ENCODE measurements at places on chromosomes 2 and 18.
A peak's percentile ranks its signal among the peaks of the same experiment; 100 is the strongest.

DNA sequence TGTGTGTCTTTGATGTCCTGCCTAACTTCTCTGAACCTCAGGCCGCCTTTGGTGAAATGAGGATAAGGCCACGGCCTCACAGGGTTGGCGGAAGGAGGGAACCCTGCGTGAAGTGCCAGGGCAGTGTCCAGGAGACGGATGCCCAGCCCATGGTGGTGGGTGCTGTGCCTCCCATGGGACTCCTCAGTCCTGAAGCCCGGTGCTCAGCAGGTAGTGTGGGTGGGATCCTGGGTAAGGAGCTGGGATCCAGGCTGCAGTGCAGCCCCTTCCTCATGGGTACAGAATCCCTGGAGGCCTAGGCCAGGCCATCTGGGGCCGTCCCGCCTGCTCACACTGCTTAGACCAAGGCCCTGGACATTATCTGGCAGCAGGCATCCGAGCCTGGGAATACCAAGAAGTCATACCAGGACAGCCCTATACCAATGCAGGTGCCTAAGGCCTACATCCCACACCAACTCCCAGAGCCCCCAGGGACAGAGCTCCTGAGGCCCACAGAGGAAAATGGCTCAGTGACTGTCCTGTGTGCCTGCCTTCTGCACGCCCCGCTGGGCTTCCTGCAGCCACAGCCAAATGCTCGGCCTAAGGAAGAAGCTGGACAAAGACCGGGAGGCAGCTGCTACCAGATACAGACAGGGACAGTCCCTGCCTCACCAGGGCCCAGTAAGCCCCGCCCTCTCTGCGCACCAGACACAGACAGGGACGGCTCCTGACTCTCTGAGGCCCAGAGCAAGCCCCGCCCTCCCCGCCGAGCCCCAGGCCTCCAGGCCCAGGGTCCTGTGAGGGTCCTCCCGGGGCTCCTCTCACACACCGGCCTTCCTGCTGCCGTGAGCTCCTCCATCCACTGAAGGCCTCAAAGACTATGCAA, 78.0 kb downstream of the NDUFA10 start:
- no peak for DNase-seq

DNA sequence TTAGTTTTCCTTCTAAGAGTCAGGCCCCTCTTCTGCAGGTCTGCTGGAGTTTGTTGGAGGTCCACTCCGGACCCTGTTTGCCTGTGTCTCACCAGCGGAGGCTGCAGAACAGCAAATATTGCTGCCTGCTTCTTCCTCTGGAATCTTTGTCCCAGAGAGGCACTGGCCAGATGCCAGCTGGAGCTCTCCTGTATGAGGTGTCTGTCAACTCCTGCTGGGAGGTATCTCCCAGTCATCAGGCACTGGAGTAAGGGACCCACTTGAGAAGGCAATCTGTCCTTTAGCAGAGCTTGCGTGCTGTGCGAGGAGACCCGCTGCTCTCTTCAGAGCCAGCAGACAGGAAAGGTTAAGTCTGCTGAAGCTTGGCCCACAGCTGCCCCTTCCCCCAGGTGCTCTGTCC, 4.8 kb downstream of the REG1B start:
- no peak for DNase-seq

GRCh38 chr2:182933629-182934028, 67.2 kb upstream of the FRZB start:
- no peak for DNase-seq

- no peak for DNase-seq
These were observed 49.8 kb upstream of the IL1RL1 start for GRCh38 chr2:102261467-102262135.

DNA sequence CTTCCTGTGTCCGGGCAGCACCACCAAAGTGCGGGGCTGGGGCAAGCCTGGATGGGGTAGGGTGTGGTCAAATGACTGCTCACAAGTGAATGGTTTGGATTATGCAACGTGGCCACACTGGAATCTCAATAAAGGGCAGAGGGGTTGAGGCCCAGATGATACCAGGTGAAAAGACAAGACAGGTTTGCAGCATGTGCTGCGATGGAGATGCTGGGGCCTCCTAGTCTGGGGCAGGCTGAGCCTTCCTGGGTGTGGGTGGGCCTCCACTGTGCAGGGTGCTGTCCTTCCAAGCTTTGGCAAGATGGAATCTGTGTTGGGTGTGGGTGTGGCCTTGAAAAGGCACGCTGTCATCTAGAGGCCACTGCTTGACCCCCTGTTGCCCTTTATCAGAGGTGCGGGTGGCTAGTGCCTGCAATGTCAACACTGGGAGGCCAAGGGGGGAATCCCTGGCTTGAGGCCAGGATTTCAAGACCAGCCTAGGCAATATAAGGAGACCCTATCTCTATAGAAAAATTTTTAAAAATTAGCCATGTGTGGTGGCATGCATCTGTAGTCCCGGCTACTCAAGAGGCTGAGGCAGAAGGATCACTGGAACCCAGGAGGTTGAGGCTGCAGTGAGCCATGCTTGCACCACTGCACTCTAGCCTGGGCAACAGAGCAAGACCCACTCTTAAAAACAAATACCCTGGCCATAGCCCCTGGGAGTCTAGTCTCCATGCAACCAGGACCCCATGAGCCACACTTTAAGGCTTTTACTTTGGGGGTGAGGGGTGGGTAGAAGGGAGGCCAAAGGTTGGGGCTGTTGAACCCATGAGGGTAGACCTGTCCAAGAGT, 13.8 kb downstream of the RRM2 start:
- DNase-seq = no peak

GRCh38 chr2:16166327-16166981, 226.1 kb downstream of the MYCN start:
- DNase-seq = no peak

- no peak for DNase-seq
These were observed 28.3 kb upstream of the OTOS start for GRCh38 chr2:240168546-240169361.

GRCh38 chr2:176150584-176151441, 537 bp upstream of the HOXD4 start:
- no peak for DNase-seq

DNA sequence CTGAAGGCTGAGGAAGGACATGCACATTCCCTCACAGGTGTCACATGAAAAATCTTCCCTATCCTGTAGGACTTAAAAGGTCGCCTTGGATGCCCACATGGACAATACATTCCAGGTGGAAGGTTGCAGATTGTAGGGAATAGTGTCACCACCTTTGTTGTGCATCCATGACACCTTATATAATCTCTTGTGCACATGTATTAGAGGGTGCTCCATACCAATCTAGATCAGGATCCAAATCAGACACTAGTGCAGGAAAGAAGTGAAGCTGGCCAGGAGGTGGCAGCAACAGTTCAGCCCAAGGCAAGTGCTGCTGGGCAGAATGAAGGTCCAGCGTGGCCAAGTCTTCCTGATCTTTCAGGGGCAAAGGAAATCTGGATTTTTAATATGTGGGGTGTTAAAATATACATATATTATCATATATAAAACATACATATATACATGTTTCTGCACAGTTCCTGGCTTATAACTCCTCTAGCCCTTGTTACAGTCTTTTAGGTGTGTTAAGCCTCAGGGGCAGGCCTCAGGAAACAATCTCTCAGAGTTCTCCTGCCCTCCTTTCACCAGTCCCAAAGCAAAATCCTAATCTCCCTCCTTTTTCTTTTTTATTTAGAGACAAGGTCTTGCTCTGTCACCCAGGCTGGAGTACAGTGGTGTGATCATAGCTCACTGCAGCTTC, 16.6 kb downstream of the NIF3L1 start:
- DNase-seq = peak; percentile 14

- DNase-seq = no peak
These were observed 157.3 kb downstream of the MREG start for GRCh38 chr2:215856080-215856479.

DNA sequence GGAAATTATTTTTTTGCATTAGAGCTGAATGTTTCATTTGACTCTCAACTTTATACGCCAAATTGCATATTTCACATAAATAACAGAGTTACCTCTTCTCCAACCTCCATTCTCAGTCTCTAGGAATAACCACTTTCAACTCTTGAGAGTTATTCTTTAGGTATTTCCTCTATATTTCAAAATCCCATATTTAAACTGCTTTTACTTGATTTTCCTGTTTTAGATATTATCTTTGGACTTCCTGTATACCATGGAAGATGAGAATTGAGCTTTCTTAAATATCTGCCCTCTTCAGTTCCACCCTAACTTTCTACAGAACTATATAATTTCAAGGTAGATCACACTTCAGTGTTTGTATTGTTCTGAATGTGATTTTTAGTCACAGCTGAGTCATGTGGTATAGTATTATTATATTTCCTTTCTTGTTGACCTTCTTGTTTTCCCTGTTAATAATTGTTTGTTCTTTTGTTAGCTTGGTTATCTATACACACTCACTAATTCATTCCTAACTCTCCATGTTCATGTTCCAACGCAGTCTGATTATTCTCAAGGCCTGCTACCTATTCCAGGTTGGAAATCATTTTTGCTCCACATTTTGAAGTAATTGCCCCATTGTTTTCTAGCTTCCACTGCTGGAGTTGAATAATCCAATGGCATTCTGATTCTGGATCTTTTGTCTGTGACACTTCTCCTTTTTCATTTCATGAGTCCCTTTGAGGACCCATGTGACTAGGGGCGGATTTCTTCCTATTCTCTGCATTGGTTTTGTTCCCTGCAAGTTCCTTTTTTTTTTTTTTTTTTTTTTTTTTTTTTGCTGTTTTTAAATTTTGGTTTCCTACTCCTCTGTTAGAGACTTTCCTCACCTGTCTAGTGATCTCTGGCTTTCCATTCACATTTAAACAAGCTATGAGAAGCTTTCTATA, 156.8 kb upstream of the RBMS1 start:
- no peak for DNase-seq

DNA sequence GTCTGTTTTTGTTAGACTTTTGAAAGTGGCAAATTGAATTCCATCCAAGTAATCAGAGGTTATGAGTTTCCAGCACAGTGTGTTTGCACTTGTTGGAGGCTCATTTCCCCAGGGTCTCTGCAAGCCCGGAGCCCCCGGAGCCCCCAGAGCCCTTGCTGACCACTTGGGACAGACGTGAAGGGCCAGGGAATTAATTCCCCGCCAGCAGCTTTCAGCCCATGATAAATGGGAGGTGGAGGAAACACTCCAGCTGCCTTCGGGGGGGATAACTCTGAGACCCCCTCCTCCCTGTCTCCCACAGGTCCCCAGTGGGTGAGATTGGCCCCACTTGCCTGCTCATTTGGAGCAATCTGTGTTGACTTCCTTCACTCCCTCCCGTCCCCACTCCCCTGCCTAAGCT, 79.2 kb downstream of the KLHL29 start:
- no peak for DNase-seq

DNA sequence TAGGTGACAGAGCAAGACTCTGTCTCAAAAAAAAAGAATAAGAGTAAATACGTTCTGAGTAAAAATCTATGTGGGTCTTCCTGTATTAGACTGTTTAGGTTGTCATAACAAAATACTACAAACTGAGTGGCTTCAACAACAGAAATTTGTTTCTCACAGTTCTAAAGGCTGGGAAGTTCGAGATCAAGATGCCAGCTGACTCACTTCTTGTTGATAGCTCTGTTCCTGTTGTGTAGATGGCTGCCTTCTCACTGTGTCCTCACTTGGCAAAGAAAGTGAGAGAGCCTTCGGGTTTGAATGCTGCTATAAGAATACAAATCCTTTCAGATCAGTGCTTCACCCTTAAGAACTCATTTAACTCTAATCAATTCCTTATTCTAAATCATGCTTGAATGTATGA, 430.0 kb upstream of the VWC2L start:
- DNase-seq = no peak

DNA sequence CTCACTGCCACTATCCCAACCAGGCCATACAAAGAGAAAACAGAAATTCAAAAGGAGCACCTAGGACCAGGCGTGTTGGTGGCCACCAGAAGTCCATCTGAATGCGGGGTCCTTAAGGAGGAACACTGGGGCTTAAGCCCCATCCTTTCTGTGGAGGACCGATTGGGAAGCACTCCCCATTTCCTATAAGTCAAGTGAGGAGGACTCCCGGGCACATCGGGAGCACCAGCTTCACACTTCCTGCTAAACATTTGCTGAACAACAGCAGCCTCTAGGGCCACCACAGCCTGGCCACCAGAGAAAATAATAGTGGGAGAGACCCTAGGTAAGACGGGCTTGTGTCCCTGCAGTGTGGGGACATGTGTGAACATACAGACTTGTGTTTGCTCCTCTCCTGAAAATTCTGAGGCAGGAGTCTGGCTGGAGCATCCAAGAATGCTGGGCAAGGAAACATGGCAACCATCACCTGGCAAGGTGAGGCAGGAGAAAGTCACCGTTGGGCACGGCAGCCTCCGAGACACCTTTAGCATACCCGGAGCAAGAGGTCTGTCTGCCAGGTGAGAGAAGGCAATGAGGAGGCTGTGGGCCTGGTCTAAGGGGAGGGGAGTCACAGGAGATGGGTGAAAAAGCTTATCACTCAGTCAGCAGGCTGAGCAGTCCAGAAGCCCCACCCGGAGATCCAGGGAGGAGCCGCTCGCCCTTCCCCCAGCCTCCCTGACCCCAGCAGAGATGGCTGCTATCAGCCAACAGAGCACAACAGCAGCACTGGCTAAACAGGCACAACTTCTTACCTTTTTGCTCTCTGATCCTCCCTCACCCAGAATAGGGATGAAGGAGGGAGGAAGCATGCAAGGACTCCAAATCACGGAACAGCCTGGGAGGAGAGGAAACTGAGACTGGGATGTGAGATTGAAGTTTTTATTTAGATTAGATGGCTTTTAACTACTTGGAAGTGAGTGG, 282.3 kb downstream of the EIPR1 start:
- no peak for DNase-seq

GRCh38 chr2:233831861-233832260, 22.5 kb downstream of the HJURP start:
- no peak for DNase-seq

DNA sequence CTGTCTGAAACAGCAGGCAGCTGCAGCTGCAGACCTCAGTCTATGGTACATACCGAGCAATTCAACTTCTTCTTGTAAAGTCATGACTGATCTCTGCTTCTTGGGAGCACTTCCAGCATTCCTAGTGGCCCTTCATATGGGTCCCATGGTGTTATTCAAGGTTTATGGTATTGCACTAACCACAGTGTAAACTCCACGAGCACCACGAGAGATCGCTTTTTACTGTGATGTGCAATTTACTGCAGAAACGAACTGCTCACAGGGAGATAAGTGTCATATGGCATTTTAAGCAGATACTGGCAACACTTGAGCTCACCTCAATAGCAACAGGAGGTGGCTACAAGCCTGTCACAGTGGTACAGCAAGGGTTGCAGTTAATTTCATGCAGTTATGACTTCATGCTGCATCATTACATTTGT, 38.6 kb upstream of the SH3BP4 start:
- DNase-seq = no peak

DNA sequence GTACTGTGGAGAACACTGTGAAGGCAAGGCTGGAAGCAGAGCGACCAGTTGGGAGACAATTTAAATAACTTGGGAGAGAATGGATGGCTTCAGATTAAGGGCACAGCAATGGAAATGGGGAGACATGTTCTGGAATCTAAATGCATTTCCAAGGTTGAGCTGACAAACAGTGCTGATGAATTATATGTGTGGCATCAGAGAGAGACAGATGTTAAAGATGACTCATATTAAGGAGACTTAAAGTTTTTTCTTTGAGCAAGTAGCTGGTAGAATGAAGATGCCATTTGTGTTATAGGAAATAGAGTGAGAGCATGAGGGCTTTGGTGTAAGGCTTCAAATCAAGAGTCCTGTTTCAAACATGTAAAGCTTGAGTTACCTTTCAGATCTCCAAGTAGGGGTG, 441.8 kb downstream of the SETBP1 start:
- DNase-seq = no peak

All from effector CD4-positive, alpha-beta T cell (primary cell).